ENCODE measurements at places on chromosomes 16 and 17. TPM values are rescaled to one million over a fixed set of nuclear protein-coding genes. Genes with fewer than 3 reads are reported as not detected.
A peak's percentile ranks its signal among the peaks of the same experiment; 100 is the strongest.

- DNase-seq, result no peak
These were observed 55.2 kb downstream of the ACTG1 start for GRCh38 chr17:81457401-81457800.

- DNase-seq, result no peak
These were observed 835.3 kb upstream of the EEF2KMT start for GRCh38 chr16:5932906-5933305.

DNA sequence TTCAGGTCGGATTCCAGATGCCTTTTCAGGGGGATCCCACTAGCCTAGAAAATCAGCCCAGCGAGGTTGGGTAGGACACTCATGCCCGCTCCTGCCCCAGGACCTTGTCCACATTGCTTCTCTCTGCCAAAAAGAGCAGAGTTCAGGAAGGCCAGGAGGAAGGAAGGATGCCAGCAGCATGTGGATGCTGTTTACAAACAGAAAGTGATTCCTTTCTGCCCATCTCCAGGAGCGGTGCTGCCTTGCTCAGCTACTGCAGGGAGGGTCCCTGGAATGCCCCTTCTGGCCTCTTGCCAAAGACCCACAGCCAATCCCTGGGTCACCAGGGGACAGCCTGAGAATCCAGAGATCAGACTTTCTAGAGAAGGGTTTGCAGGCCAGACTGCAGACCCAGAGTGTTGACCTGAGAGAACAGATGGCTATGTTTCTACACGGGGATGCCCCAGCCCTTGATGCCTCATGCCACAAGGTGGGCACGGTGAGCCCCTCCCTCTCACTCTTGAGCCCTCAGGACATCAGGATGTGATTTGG lies 32.3 kb upstream of the EMP2 start:
- no peak for DNase-seq

The SALL1 gene
- 0.16 TPM for total RNA-seq

GRCh38 chr17:74028354-74029116 lies 174.9 kb upstream of the RPL38 start:
- DNase-seq, result no peak

The FSCN2 gene
- 1.8 TPM for total RNA-seq

DNA sequence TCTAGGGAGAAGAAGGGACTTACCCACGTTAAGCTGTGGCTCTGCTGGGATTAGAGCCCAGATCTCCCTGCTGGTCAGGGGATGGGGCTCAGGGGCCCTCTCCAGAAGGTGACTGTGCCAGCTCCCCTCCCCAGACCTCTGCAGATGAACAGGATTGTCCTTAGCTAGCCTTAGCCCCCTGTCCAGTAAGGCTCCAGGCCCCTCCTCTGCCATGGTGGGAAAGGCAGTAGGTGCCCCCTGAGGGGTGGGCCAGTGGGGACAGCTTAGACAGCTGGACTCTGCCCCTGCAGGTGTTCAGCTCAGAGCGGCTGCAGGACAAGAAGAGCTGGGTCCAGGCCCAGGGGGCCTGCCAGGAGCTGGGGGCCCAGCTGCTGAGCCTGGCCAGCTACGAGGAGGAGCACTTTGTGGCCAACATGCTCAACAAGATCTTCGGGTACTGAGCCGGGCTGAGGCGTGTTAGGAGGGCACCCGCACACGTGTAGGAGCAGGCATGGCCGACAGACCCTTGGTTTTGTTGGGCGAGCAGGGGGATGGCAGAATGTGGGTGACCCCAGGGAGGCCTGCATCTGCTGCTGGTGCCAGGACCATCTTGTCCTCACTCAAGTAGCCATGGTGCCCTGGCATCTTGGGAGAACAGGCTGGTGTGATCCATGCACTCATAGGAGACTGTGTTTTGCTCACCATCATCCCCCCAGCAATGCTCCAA lies 50.9 kb downstream of the MRC2 start:
- DNase-seq, result no peak

The CHST5 gene
- total RNA-seq, result not detected

DNA sequence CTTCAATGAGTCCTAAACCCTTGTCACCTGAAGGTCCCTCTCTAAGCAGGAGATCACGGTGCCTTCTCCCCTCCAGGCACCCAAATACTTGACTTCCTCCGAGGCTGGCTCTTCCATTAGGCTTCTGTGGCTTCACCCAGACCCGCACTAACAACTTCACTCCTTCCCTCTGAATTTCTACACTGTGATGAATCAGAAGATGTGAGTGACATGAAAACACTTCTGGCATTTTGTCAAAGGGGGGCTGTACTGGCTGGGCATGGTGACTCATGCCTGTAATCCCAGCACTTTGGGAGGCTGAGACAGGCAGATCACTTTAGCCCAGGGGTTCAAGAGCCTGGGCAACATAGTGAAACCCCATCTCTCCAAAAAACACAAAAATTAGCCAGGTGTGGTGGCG lies 72.6 kb upstream of the CNEP1R1 start:
- no peak for DNase-seq

DNA sequence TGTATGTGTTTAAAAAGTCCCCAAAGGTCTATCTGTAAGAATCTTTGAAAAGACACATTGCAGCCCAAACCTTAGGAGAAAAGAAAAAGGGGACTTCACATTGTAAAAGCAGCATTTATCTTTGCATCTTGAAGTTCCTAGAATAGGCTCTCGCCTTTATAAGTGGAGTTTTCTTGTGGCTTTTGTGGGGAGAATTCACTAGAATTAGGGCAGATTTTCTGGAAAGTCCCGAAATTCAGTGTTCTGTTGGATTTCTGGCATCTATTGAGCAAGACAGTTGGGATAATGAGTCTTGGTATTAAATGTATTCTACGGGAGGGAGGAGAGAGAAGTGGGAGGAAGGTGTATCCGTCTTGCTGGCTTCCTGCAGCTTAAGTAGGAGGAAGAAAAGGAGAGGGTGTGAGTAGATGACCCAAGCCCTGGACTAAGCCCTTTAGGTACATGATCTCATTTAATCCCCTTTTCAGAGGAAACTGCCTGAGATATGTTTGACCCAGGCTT lies 62.6 kb downstream of the PRKCA start:
- no peak for DNase-seq

The SYNRG gene
- total RNA-seq, result 37.7 TPM

The PRAC2 gene
- total RNA-seq, result not detected

DNA sequence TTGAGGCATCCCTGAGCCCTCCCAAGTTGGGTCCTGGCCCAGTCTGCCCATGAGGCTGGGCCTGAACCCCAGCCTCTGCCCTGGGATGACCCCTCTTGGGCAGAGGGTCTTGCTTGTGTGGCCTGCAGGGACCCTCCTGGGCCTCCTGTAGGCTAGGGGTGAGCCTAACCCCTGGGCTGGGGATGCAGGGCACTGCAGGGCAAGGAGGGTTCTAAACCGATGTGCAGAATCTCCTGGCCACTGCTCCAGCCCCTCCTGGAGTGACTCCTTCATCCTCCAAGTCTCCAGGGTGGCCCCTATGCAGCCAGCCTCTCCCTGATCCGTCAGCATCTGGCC lies 37.5 kb downstream of the LGALS9 start:
- DNase-seq, result no peak

- no peak for DNase-seq
These were observed 17.9 kb upstream of the SMIM5 start for GRCh38 chr17:75615301-75615700.

DNA sequence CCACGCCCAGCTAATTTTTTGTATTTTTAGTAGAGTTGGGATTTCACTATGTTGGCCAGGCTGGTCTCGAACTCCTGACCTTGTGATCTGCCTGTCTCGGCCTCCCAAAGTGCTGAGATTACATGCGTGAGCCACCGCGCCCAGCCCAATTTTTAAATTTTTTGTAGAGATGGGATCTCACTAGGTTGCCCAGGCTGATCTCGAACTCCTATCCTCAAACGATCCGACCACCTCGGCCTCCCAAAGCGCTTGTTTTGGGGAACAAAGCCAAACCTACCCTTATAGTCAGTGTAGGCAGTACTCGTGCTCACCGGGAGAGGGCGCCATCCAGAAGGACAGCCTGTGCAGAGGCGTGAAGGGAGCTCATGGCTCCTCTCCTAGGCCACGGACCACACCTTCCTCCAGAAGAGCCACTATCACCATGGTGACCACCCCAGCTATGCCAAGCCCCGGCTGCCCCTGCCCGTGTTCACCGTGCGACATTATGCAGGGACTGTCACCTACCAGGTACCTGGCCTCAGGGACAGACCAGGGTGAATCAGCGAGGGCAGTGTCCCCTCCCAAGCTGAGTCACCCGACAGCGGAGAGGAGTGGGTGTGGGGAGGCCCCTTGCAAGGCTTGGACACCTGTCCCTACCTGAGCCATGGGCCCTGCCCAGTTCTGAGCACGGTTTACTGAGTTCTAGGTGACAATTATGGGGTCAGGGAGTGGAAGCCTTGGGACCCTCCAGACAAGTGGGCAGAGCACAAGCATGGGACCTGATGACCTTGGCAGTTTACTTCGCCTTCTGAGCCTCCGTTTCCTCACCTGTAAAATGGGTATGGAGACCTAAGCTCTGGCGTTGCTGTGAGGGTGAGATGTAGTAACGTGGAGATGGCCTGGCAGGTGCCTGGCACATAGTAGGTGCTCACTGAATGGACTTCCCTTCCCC lies 13.7 kb downstream of the MYO15B start:
- peak; percentile 13 for DNase-seq

DNA sequence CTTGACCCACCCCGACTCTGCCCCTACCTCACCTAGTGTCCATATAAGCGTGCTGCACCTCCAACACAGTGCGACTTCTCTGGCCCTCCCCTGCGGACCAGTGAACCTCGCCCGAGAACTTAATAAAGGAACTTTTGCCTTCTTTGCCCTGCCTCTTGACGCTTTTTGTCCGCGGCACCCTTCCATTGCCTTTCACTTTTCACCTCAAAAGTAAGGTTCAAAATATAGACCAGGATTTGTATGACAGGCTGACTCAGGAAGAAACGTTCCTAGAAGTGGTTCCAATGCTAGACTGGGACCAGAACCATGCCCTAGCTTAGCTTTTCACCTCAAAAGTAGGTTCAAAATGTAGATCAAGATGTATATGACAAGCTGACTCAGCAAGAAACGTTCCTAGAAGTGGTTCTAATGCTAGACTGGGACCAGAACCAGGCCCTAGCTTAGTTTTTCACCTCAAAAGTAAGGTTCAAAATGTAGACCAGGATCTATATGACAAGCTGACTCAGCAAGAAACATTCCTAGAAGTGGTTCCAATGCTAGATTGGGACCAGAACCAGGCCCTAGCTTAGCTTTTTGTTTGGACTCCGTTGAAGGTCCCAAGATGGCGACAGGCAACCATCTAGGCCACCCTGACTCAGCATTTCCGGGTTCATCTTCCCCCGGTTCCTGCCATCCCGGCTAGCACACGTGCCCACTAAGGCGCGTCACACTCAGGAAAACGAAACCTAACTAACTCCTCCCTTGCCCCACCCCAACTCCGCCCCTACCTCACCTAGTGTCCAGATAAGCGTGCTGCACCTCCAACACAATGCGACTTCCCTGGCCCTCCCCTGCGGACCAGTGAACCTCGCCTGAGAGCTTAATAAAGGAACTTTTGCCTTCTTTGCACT lies 51.0 kb upstream of the TMEM97 start:
- no peak for DNase-seq

- no peak for DNase-seq
These were observed 6.5 kb downstream of the GCGR start for GRCh38 chr17:81810476-81810875.

GRCh38 chr16:8631818-8632465 lies 10.4 kb downstream of the METTL22 start:
- DNase-seq, result no peak

The WNT3 gene
- total RNA-seq, result 0.65 TPM

DNA sequence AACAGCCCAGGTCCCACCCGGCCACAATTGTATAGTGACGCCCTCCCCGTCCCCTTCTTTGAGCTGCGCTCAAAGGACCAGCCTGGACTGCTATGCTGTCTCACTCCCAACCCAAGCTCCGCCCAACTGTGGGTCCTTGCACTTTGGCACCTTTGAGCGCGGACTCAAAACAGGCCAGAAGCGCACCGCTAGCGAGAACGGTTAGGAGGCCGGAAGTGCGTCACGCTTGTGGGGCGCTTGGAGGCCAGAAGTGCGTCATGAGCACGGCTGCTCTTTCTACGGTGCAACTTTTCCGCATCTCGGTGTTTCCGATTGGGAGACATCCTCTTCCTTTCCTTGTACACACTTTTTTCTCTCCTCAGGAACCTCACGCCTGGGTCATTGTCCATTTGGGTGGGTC lies at the start of gene ZNF19:
Gene ZNF19 (minus strand): TSS at position 203 of the 400 bp plus-strand sequence. CDS start 7,210 bp downstream, outside the sequence.
- DNase-seq, result no peak

- peak; percentile 15 for DNase-seq
These were observed 43.9 kb upstream of the ABCA3 start for GRCh38 chr16:2384426-2384825.

GRCh38 chr16:68300734-68301459 lies 9.8 kb downstream of the SLC7A6OS start:
- DNase-seq, result peak; percentile 14

DNA sequence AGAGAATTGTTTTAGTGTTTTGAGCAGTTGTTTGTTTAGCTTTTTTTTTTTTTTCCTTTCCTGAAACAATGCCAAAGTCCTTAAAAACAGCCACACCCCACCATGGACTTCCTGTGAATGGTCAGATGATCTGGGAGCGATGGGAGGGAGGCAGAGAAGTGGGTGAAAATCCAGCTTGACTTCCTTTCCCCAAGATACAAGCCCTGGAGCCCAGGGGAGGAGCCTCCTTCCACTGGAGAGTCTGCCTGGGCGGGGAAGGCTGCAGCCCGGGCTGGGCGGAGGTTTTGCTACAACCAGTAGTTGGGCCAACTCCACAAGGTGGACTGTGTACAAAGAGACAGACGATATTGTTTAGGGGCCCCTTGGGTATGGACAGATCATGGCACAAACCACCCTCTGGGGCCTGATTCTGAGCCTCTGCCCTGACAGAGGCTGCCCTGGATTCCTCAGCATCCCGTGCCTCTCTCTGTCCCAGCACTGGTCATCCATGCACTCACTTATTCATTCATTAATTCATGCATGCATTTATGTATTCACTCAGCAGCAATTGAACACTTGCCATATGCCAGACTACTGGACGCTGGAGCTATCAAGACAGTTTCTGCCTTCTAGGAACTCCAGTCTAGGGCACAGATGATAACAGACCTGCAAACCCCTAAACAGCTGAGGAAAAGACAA lies 29.8 kb downstream of the WSB1 start:
- DNase-seq, result peak; percentile 83

GRCh38 chr17:39752241-39752881 lies 14.6 kb downstream of the GRB7 start:
- no peak for DNase-seq

DNA sequence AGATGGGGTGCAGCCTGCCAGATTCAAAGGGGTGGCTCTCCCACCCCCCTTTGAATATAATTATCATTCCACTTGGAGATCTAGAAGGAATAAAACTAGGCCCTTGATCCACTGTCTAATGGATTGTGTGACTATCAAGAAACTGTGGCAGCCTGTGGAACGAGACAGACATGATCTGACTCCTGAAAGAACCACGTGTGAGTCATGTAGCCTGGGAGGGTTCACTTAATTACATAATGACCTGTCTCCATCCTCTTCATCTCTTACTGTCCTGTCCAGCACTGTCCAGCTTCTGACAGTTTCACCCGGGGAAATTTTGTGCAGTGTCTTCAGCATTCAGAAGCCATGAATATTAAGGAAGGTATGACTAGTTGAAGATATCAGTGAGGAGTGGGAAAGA lies 43.3 kb upstream of the CDH13 start:
- no peak for DNase-seq

DNA sequence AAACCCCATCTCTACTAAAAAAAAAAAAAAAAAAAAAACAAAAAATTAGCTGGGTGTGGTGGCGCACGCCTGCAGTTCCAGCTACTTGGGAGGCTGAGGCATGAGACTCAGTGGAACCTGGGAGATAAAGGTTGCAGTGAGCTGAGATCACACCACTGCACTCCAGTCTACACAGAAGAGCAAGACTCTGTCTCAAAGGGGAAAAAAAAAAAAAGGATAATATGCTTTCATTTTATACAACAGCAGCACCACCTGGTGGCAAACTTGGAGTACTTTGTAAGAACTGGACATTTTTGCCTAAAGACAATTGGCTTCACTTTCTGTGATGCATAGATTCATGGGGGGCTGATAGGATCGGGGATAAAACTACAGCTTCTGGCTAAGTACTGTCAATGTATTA lies 8.5 kb downstream of the CHTF8 start:
- DNase-seq, result peak; percentile 83

Measured in fibroblast of the aortic adventitia (primary cell).